Omental fat pad (tissue), 4 donors: ENCODE measurements at places on chromosomes 12 and 14. TPM values are rescaled to one million over a fixed set of nuclear protein-coding genes. Genes with fewer than 3 reads are reported as not detected.

LMNTD1 gene
- total RNA-seq: not detected

NINJ2 gene
- 20.2 TPM for total RNA-seq

OTUB2 gene
- 1.7 TPM for total RNA-seq

TRIP11 gene
- 40.3 TPM for total RNA-seq

LRRIQ1 gene
- 1.4 TPM for total RNA-seq

OR10G3 gene
- not detected for total RNA-seq

GSG1 gene
- total RNA-seq: not detected

JAG2 gene
- 4.7 TPM for total RNA-seq

NFE2 gene
- 0.72 TPM for total RNA-seq

NRL gene
- 1.2 TPM for total RNA-seq
